ENCODE measurements at places on chromosomes 2 and 18.

- DNase-seq: no peak
Measured at GRCh38 chr18:49285627-49286026, 174.8 kb downstream of the DYM start.

DNA sequence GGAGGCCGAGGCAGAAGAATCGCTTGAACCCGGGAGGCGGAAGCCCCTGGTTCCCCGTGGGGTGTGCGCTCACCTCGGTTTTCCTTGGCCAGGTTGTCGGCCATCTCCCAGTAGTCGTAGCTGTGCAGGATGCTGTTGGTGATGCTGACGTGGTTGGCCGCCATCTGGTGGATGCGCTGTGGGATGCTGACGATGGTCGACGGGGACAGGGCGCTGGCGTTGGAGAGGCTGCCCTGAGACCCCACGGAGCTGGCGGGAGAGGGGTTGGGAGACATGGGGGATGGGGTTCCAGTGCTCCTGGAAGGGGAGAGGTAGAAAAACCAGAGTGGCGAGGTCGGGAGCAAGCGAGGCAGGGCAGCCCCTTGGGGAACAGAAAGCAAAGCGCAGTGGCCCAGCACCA, 64.4 kb upstream of the REV1 start:
- DNase-seq: peak; percentile 87

DNA sequence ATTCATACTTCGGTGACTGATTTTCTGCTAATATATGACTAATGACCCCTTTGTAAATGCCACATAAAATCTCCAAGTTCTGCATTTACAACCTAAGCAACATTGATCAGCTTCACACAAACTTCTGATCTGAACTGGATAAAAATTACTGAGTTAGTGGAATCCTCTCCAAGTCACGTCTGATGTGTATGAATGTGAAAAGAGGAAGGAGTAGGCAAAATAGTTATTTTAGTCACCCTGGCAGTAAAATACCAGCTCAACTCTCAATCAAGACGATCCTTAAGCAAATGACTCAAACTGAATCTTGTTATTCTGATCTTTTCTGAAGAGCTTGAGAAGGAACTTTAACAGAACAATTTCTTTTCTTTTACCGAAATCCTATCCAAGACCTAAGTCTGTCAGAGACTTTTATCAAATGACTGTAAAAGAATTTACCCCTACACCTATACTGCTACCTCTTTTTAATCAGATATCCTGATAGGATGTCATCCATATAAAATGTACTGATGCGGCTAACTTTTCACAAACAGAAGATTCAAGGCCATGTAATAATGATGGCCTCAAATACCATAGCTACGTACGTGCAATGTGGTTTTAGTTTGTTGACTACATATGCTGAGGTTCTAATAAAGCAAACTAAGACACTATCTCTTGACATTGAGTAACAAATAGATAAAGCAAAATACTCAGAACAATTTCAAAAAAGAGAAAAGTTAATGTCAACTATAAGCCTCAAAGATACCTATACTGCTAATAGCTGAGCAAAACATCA, 23.7 kb downstream of the CUL3 start:
- no peak for DNase-seq

DNA sequence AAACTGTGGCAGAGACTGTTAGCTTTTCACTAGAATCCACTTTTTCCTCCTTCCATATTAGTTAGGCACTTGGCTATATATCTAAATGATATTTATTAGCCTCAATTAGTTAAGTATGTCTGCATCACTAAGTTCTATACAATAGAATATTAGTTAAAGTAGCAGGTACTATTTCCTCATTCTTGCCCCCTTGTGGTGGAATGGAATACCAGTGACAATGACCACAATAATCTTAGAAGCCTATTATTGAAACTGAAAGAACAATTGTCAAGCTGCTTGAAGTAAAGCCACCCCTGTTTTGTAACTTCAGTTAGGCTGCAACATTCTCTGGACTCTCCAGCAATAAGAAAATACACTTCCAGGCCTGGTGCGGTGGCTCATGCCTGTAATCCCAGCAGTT, 476.3 kb upstream of the VWC2L start:
- no peak for DNase-seq

- DNase-seq: no peak
Measured at GRCh38 chr18:24198461-24198860, 59.6 kb downstream of the CABYR start.
